ENCODE measurements at places on chromosomes 4 and X. TPM values are rescaled to one million over a fixed set of nuclear protein-coding genes. Genes with fewer than 3 reads are reported as not detected.

The ADAM29 gene
- total RNA-seq, result not detected

The CENPE gene
- 51.4 TPM for total RNA-seq

The ENPP6 gene
- total RNA-seq, result 1.5 TPM

The EREG gene
- total RNA-seq, result not detected

The MAGEA1 gene
- total RNA-seq, result not detected

The DOK7 gene
- total RNA-seq, result not detected

DNA sequence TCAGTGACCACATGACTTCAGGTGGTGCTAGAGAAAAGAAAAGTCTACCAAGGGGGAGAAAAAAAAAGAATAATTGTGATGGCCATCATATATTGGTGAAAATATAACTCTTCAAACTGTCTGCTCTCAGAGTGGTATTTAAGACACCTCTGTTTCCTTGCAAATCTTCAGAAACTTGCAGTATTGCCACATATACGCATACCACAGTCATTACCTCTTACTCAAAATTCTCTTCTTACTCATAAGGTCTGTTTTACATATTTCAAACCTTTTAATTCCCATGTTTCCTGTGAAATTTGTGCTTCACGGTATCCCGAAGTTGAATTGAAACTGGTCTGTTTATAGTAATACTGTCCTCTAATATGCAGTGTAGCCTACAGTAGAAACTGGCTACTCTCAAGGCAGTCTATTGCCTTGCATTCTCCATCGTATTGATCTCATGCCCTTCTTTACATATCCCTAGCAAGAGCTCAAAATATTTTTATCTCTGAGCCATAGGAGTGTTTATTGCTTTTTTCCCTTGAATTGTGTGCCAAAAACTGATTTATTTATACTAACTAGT is 34.7 kb upstream of the LHFPL1 start:
- H3K27me3 ChIP-seq, result peaks cover 2% of the 10 kb centered on the region
- no peak for DNase-seq

GRCh38 chr4:31351695-31352094 is 631.5 kb downstream of the PCDH7 start:
- no peak for DNase-seq
- H3K27me3 ChIP-seq, result no peaks in the 10 kb centered on the region
- no peaks in the 10 kb centered on the region for H3K36me3 ChIP-seq
- H3K4me3 ChIP-seq, result no peak overlapping the region
- no peaks in the 10 kb centered on the region for H3K4me1 ChIP-seq
- no peak overlapping the region for H3K27ac ChIP-seq

GRCh38 chrX:151796576-151796975 is 62.0 kb downstream of the CNGA2 start:
- H3K36me3 ChIP-seq, result no peaks in the 10 kb centered on the region
- H3K27me3 ChIP-seq, result no peaks in the 10 kb centered on the region
- DNase-seq, result no peak
- H3K4me3 ChIP-seq, result no peak overlapping the region
- H3K27ac ChIP-seq, result no peak overlapping the region
- H3K4me1 ChIP-seq, result no peaks in the 10 kb centered on the region

DNA sequence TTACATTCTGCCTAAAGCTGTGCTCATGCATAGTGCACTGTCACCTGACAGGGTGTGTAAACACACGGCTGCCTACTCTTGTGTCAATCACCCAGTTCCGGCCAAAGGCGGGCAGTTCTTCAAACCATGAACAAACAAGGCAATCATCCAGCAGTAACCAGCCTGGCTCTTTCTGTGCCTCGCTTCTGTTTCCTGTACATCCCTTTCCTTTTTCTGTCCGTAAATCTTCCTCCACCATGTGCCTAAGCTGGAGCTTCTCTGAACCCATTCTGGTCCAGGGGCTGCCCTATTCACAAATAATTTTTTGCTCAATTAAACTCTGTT is 60.8 kb upstream of the CBR4 start:
- no peak for DNase-seq
- no peaks in the 10 kb centered on the region for H3K36me3 ChIP-seq
- no peaks in the 10 kb centered on the region for H3K27me3 ChIP-seq
- peaks cover 7% of the 10 kb centered on the region for H3K4me1 ChIP-seq

DNA sequence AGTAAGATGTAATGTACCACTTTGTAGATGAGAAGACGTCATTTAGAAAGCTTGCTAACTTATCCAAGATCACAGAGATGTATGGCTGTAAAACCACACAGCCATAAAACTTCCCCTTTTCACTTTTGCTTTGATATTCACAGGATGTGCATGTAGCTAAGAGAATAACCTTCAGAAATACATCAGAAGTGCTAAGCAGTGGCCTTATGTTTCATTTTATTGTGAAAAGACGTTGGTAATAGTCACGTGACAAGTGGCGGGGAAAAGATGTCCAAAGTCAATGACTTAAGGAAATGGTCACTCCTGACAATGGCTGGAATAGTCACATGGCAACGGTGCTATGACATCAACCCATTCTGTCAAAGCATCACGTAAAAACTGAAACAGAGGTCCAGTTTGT is 12.9 kb upstream of the WDR17 start:
- H3K27me3 ChIP-seq, result peaks cover 2% of the 10 kb centered on the region
- DNase-seq, result no peak
- peaks cover 5% of the 10 kb centered on the region for H3K4me1 ChIP-seq
- no peak overlapping the region for H3K27ac ChIP-seq

DNA sequence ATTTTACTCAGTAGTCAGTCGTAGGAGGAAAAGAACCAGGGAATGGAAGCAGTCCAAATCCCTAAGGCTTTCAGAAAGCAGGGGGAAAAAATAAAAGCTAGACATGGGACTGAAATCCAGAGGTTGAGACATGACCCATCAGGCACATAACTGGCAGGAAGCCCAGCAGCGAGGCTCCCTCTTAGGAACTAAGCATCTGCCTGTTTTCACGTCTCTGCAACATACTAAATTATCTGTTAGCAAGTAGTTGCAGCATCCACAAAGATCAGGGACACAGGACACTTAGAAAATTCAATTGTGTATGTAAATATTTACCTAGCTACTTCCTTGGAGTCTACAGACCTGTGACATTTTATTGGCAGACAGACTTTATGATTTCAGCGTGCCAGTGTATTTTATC is 118.0 kb upstream of the EDNRA start:
- DNase-seq, result no peak
- H3K27ac ChIP-seq, result no peak overlapping the region
- H3K4me3 ChIP-seq, result no peak overlapping the region

- H3K4me1 ChIP-seq, result peaks cover 1% of the 10 kb centered on the region
- H3K27ac ChIP-seq, result no peak overlapping the region
- no peak overlapping the region for H3K4me3 ChIP-seq
- DNase-seq, result no peak
- H3K27me3 ChIP-seq, result no peaks in the 10 kb centered on the region
These were observed 187.1 kb upstream of the C1QTNF7 start for GRCh38 chr4:15240764-15241163.

DNA sequence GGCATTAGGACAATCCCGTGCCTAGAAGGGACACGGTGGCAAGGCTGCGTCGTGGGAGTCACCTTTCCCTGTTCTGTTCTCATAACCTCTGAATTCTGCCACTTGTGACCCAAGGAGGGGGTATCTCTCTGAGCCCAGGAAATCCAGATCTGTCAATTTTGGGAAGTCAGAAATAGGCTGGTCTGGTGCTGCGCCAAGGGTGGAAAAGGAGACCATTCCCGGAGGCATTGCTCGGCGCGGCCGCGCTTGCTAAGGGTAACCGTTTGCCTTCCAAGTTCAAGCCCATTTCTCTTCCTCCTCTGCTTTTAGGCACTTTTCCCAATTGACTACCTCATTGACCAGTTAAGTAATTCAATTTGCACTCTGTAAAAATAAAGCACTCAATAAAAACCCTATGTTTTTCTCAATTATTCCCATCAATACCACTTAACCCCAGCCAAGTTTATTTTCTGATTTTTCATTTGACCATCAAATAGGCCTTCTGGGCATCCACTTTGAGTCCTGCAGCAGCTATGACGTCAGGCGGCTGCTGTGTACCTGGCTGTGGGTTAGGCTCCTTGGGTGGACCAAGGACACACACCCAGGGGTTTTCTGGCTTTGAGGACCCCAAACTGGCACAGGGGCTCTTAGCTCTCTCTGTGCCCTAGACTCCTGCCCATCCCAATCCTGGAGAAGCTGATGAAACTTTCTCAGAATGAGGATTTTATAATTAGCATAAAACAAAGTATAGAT is 12.5 kb downstream of the SORCS2 start:
- H3K27me3 ChIP-seq, result peaks cover 14% of the 10 kb centered on the region
- H3K27ac ChIP-seq, result no peak overlapping the region
- no peaks in the 10 kb centered on the region for H3K4me1 ChIP-seq

- no peak overlapping the region for H3K27ac ChIP-seq
- H3K27me3 ChIP-seq, result no peaks in the 10 kb centered on the region
- H3K4me1 ChIP-seq, result no peaks in the 10 kb centered on the region
- H3K4me3 ChIP-seq, result no peak overlapping the region
- no peak for DNase-seq
- H3K36me3 ChIP-seq, result no peaks in the 10 kb centered on the region
These were observed 1394.6 kb upstream of the AGA start for GRCh38 chr4:178836865-178837264.

GRCh38 chr4:4333265-4333706 is 43.2 kb downstream of the ZBTB49 start:
- peaks cover 9% of the 10 kb centered on the region for H3K4me1 ChIP-seq
- H3K27ac ChIP-seq, result no peak overlapping the region
- no peak for DNase-seq
- no peak overlapping the region for H3K4me3 ChIP-seq

- no peaks in the 10 kb centered on the region for H3K4me1 ChIP-seq
- H3K27me3 ChIP-seq, result no peaks in the 10 kb centered on the region
- no peaks in the 10 kb centered on the region for H3K36me3 ChIP-seq
- no peak overlapping the region for H3K27ac ChIP-seq
- no peak overlapping the region for H3K4me3 ChIP-seq
These were observed 119.0 kb upstream of the UGT8 start for GRCh38 chr4:114479595-114479994.

- H3K36me3 ChIP-seq, result no peaks in the 10 kb centered on the region
- peak; percentile 86 for DNase-seq
- peaks cover 38% of the 10 kb centered on the region for H3K27me3 ChIP-seq
- no peak overlapping the region for H3K27ac ChIP-seq
These were observed 4.5 kb upstream of the NKX1-1 start for GRCh38 chr4:1410491-1411325.

- DNase-seq, result no peak
- H3K4me1 ChIP-seq, result no peaks in the 10 kb centered on the region
- H3K4me3 ChIP-seq, result no peak overlapping the region
These were observed 682.2 kb upstream of the AMOT start for GRCh38 chrX:113522814-113523213.

DNA sequence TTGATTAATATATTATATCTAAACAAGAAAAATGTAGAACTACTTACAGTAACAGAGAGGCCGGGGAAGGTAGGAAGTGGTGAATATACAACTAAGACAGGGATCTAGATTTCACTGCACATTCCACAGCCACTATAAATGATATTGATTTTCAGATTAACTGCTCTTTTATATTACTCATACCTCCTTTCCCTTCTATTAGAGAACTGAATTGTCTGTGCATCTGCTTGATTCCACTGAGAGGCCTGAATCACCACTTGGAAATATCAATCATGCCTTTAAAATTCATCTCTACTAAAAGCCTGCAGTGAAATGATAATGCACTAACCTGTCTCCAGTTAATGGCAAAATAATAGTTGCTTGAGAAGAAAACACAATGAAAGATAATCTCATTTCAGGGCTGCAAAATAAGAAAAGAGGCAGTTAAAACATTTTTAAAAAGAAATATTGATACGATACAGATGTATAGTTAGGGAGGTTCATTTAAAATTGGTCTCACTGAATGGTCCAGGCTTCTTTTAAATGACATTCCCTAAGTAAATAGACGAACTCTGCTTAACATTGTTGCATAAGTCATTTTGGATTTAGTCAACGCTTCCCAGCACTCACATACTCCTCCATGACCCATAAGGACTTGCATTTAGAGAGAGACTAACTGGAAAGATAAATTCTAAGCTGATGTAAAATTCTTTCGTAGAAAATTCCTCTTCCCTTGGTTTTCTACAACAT is 3.8 kb downstream of the ANTXR2 start:
- DNase-seq, result no peak
- H3K4me1 ChIP-seq, result peaks cover 22% of the 10 kb centered on the region
- H3K27ac ChIP-seq, result no peak overlapping the region
- no peak overlapping the region for H3K4me3 ChIP-seq
- H3K27me3 ChIP-seq, result peaks cover 5% of the 10 kb centered on the region

All from activated naive CD8-positive, alpha-beta T cell treated with anti-CD3 and anti-CD28 coated beads, Interleukin-2, amount 10 ng/mL, durations not matched to agents 7 days and 5 days (primary cell).